NCI-H526 treated with DMSO at 0.1 percent for 48 hours (cell line): ENCODE measurements at places on chromosomes 13 and 19.

GRCh38 chr19:17860993-17861360 lies 1.3 kb downstream of the RPL18A start:
- DNase-seq, result no peak

DNA sequence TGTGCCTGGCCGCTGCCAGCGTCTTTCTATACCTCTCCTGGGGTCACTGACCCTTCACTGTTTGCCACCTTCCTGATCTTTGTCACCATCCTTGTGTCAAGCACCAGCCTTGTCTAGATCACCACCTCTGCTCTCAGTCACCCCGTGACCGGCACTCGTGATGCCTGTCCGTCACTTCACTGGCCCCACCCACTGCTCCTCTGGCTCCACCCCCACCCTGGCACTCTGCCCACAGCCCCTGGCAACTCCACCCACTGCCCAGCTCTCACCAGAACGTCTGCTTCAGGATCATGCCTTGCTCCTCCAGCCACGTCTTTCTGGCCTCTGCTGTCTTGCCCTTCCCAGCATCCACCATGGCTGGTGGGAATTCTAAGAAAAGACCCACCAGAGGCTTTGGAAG lies 24.8 kb upstream of the PLA2G4C start:
- no peak for DNase-seq

DNA sequence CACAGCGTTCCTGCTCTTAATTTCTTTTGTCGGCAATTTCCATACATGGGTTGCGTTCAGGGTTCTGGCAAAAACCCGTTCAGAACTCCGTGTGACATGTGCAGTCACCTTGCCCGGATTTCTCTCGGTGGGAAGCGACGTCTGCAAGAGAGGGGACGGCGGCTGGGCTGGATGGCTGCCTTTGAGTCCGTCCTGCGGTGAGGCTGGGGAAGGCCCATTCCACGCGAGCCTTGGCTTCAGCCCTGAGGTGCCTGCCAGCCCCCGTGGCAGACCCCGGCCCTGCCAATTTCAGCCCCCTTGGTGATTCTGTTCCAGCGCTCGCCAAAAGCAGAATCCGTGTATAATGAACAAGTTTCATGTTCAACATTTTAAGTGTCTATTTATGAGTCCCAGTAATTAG lies 72.6 kb upstream of the TSHZ3 start:
- no peak for DNase-seq

- no peak for DNase-seq
These were observed 5.3 kb downstream of the PTBP1 start for GRCh38 chr19:802498-803098.

DNA sequence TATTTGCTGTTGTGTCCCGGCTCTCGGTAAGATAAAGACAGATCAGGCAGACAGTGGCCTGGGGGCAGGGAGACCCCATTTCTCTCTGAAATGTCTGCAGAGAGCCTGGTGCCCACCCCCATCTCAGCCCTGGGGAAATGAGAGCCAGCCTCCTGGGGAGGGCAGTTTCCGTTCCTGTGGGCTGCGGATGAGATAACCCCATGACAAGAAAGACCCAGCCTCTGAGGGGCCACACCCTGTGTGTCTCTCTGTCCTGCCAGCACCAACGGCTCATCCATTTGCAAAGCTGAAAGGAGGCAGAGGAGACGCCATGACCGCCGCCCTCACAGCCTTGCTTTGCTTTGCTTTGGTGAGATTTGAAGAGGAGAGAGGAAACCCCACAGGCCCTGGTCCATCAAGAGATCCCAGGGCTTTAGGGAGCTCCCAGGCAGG lies 28.1 kb upstream of the KIR3DL3 start:
- DNase-seq, result no peak

GRCh38 chr13:94433055-94433961 lies 46.2 kb downstream of the DCT start:
- peak; percentile 97 for DNase-seq

GRCh38 chr13:45156565-45157361 lies 36.5 kb downstream of the GTF2F2 start:
- no peak for DNase-seq
